ENCODE measurements at places on chromosomes 1 and 21.
A peak's percentile ranks its signal among the peaks of the same experiment; 100 is the strongest.

DNA sequence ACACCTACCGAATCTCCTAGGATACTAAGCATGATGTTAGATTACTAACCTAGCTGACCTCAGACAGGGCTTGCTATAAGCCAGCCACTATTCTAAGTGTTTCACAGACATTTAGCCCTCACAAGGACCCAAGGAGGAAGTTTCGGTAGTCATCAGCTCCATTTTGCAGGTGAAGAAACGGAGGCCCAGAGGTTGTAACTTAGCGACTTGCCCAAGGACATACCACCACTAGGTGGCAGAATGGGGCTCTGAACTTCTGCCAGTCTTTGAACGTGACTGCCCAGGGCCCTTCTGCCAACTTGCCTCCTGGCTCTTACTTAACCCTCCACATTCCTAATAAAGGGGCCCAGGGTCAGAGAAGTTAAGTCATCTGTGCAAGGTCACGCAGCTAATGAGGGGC is 283.5 kb downstream of the C1orf94 start:
- DNase-seq, result no peak

DNA sequence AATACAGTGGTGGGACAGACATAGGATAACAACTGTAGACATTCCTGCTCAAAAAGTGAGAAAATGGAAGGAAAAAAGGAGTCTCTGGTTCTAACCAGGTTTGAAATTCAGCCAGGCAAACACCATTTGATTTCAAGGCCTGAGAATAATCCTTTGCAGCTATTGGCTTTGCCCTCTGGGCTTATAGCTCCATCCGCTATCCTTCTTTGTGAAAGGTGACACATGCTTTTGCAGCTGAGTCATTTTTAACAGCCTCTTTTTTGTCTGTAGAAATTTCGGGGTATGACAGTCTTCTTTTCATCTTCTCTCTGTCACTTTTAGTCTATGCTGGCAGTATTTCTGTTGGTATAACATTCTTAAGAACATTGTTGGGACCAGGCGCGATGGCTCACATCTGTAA is 16.2 kb downstream of the SDHC start:
- no peak for DNase-seq

DNA sequence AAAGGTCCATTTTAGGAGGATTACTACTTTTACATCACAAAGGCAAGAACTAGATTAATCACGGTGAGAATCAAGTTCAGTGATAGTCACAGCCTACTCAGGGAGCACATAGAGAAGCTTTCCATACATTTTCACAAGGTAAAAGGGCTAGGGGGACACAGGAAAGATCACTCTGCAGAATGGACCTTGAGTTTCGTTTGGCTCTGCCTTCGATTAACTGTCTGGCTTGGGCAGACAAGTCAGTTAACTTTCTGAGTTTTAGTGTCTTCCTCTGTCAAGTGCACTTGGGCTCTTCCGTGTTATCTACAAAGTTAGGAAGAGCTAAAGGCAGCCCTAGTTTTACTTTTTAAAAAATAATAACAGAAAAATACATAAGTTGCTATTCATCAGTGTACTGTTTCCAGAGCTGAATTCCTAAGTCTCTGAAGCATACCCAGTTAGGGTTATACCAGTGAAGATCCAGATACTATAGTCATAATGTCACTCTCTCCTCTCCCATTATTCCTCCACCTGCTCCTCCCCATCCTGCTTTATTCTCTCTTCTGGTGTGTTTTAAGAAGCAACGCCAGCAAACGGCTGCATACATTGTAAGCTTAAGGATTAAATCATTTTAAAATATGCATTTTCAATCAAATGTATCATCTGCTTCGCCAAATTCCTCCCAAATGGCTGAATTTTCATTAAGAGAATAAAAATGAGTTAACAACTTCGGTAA is 1.7 kb downstream of the CEP170 start:
- no peak for DNase-seq

- DNase-seq, result no peak
Measured at GRCh38 chr1:29441916-29442668, 205.8 kb downstream of the PTPRU start.

- DNase-seq, result peak; percentile 60
Measured at GRCh38 chr1:96116731-96117130, 604.9 kb upstream of the PTBP2 start.
